Right atrium auricular region (tissue), 2 donors: ENCODE measurements at places on chromosomes 1 and 21. TPM values are rescaled to one million over a fixed set of nuclear protein-coding genes. Genes with fewer than 3 reads are reported as not detected.

TCP10L gene
- total RNA-seq: not detected

DNA sequence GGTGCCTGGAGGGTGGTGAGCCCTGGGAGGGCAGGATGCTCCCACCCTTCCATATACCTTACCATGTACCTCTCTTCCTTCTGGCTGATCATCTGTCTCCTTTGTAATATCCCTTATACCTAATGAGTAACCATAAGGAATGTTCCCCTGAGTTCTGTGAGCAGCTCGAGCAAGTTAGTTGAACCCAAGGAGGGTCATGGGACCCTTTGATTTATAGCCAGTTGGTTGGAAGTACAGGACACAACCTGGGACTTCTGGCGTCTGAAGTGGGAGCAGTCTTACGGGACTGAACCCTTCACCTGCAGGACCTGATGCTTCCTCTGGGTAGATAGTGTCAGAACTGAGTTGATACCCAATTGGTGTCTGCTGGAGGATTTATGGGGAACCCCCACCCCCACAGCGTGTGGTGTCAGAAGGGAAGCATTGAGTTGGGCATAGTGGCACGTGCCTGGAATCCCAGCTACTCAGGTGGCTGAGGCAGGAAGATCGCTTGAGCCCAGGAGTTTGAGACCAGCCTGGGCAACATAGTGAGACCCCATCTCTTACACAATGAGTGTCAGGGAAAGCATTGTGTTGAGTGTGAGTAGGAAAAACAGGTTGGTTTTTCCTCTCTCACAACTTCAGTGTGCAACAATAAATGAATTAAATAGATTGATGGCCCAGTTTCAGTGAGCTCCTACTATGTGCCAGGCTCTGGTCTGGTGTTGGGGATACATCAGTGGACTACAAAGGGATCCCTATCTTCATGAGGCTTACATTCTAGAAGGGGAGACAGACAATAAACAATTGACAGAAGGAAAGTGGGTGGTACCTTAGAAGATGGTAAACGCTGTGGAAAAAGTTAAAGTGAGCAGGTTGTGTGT lies 16.0 kb downstream of the DNAJC16 start:
- peak; percentile 11 for DNase-seq
- H3K27me3 ChIP-seq: no peaks in the 10 kb centered on the region
- H3K4me3 ChIP-seq: no peak overlapping the region

ADORA3 gene
- 2.0 TPM for total RNA-seq

TBX15 gene
- total RNA-seq: 3.6 TPM

NEK2 gene
- total RNA-seq: not detected
